ENCODE measurements at places on chromosomes 12 and 14.

- DNase-seq = no peak
These were observed 123.1 kb downstream of the ZFP36L1 start for GRCh38 chr14:68669603-68670358.

- DNase-seq = no peak
These were observed 1.5 kb upstream of the TEX52 start for GRCh38 chr12:2858334-2858733.

DNA sequence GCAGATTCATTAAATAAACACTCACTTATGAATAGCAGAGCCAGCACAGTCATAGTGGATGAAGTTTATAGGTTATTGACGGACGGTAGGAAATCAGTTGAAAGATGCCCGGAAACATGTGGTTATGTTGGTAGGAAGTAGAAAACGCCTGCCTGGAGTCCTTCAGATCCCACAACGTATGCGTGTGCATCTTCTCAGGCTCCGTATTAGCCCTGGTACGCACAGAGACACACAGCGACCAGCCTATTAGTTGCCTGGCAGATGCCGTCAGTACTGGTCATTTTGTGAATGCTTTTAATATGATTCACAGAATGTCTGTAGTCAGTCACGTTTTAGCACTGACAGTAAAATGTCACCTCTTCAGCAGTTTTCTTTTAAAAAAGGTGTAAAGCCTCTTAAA lies 196.4 kb downstream of the RGS6 start:
- DNase-seq = no peak

DNA sequence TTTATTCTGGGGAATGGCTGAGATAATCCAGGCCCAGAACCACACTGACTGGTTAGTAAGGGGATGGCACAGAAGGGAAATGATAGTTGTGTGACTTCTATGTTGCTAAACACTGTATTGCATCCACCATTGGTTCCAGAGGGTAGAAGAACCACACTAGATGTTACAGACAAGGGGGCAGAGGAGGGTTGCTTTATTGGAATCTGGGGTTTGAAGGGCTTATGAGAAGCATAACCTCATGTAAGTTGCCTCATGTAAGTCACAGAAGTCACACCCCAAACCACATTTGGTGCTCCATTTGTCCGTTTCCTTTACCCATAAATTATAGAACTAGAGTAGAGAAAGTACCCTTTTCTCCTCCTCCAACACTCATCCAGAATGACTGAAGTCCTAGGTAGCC lies 5.5 kb upstream of the PSMA6 start:
- no peak for DNase-seq

DNA sequence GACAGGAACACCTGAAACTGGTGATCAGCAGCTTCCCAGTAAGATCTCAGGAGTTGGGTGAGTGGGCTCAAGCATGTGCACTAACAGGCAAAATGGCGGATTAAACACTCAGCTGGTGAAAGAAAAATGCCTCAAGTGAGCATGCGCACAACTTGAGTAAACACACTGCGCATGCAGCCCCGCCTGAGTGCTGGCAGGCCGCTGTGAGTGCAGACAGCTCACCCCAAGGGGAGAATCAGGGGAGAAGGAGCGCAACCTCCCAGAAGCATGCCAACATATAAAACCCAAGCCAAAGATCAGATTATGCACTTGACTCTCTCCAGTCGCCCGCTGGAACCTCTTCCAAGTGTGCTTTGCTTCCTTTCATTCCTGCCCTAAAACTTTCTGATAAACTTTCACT lies 125.8 kb downstream of the VRK1 start:
- no peak for DNase-seq

DNA sequence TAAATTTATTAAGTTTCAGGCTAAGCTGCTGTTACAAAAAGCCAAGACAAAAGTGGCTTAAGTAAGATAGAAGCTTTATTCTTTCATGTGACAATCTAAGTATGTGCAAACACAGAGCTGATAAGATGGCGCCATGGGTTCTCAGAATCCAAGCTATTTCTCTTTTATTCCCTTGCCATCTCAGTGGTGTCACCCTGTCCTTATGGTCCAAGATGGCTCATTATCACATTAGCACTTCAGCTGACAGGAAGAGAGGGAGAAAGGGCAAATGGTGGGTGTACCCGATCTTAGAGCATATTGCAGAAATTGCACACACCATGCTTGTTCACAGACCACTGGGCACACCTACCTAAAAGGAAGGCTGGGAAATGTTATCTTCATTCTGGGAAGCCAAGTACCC lies 211.7 kb downstream of the TMTC2 start:
- no peak for DNase-seq

DNA sequence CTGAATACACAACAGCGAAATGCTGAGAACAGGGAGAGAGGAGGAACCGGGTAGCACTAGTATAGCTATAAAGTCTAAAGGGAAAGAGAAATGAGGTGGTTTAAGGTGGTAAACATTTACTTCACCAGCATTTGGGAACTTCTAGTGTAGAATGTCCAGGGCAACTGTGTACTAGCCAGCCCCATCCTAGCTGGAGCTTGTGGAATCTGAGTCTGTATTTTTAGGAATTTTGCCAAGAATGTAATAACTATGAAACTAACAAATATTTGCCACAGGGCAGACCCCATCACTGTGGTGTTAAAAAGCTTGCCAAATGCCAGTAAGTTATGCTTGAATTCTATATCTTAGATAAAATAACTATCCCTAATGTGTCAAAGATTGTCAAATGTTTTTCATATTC lies 398.9 kb upstream of the MIS18BP1 start:
- DNase-seq = no peak

DNA sequence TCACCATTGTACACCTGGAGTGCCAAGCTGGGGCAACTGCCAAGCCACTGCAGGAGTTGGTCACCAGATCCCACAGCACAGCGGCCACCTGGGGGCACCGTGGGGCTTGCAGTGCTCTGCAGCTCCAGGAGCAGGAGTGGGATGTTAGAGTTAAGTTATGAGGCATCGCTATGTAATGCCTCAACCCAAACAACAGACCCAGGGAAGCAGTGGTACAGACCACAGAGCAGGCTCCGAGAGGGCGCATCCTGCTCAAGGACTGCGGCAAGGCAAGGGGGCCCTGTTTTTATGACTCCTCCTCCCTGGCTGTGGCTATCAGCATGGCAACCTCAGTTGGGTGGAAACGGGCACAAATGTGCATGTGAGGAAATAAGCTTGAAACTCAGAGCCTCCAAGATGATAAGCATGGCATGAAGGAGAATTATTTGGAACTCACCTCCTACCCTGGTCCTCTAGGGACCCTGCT lies 63.1 kb downstream of the ARL6IP4 start:
- peak; percentile 82 for DNase-seq

DNA sequence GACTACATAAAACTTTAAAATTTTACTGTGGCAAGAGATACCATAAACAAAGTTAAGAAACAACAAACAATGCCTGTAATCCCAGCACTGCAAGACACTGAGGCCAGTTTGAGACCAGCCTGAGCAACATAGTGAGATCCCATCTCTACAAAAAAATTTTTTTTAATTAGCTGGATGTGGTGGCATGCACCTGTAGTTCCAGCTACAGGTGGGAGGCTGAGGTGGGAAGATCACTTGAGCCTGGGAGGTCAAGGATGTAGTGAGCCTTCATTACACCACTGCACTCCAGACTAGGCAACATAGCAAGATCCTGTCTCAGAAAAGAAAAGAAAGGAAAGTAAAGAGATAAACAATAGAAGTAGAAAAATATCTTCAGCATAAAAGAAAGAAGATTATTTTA lies 3.3 kb upstream of the TEX52 start:
- no peak for DNase-seq

DNA sequence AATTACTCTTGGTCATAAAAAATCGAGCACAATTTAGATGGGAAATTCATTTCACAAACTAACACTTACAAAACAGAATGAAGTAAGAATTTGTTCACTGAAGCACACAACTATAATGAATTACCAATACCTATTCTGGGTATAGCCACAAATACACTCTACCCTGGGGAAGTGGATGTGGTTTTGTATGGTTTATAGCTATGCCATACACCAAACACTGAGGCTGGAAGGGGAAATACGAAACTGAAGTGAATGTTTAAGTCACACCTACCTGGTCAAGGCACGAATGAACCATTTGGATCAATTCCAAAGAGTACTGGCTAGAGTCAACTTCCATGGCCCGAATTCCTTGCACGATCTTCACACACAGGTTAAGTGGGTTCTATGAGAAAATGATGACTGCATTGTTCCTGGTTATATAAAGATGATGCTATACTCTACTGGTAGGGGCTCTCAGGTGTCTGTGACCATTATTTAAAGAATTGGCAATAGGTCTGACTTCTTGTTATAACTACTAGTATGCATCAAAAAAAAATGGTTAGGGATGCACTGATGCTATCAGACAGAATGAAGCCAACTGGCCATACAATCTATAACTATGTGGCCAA lies 12.8 kb downstream of the NEK9 start:
- DNase-seq = no peak

DNA sequence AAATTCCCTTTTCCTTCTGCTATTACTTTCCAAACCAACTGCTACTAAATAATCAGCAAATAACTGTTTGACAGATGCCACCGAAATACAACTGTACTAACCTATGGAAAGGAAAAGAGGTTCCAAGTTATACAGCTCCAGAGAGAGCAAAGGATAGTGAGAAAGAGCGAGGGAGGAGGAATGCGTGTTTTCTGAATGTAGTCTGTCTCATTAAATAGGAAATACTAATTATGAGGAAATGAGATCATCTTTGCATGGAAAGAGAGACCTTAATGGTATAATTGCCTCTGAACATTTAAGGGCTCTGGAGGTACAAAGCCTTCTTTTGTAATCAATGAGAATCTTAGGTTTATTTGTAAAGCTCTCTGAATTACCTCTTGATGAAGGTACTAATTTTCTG lies 195.2 kb downstream of the APAF1 start:
- no peak for DNase-seq

- no peak for DNase-seq
These were observed at the start of gene DIO2 for GRCh38 chr14:80211153-80212022. DIO2 (minus strand) TSS chr14:80211504; CDS start chr14:80211472, 32 bp downstream.

DNA sequence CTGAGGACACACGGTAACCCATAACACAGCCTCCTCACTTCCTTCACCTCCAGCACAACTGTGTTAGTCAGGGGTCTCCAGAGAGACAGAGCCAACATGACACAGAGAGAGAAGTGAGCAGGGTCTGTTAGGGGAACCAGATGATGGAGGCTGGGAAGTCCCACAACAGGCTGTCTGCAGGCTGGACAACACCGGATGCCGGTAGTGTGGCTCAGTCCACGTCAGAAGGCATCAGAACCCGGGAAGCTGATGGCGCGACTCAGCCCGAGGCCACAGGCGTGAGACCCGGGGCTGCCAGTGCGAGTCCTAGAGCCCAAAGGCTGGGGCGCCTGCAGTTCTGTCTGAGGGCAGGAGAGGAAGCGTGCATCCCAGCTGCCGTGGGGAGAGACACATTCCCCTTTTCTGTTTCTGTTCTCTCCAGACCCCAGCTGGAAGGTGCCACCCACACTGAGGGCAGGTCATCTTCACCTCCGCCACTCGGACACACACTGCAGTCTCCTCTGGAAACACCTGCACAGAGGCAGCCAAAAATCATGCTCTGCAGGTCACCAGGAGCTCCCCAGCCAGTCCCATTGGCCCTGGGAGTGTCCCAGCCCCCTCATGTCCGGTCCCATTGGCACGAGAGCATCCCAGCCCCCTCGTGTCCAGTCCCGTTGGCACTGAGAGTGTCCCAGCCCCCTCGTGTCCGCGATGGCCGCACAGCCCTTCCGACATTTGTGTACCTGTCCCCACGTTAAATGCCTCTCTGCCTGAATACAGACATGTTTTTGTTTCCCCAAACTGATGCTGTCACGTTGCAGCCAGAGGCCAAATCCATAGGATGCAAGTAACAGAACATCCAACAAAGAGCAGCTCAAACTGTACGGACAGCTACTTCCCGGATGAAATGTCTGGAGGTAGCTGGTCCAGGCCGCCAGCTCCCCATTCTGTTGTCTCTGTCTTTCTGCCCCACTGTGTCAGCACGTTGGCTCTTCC lies 7.9 kb upstream of the FBRSL1 start:
- no peak for DNase-seq

DNA sequence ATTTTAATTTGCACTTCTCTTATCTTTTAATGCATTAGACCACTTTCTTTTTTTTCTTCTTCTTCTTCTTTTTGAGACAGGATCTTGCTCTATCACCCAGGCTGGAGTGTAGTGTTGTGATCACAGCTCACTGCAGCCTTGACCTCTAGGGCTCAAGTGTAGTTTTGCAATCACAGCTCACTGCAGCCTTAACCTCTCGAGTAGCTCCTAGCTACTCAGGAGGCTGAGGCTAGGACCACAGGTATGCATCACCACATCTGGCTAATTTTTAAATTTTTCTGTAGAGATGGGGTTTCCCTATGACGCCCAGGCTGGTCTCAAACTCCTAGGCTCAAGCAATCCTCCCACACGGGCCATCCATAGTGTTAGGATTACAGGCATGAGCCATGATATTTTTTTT lies 12.7 kb downstream of the TMED8 start:
- no peak for DNase-seq

- no peak for DNase-seq
These were observed 37.0 kb upstream of the MED13L start for GRCh38 chr12:116314477-116314876.

DNA sequence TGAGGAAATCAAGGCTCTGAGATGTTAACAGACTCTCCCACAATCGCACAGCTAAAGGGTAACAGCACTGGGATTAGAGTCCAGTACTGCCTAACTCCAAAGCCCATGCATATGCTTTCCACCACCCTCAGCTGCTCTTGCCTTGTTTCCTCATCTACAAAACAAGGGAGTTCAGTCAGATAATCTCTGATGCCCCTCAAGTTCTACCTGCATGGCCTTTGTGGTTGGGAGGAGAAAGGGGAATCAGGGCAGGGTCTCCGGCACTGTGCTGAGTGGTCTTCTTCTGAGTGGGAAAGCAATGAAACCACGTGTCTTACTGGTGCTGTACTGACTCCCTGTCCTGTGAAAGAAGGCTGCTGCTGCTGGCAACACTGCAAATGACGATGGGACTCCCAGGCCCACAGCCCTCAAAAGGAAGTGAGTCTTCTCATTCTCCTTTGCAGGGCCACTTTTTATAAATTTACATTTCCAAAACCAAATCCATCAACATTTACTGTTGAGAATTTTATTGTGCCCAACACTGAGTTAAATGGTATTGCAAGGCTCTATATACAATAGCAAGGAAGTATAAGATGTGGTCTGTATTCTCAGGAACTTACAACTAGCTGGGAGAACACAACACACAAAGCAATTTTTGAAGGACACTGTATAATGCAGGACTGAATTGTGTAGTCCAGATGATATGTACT lies 19.7 kb upstream of the DUSP16 start:
- DNase-seq = no peak

Measured in glutamatergic neuron (in vitro differentiated cells).